Renal pelvis (tissue), 12 donors: ENCODE measurements at places on chromosomes 5 and 9. TPM values are rescaled to one million over a fixed set of nuclear protein-coding genes. Genes with fewer than 3 reads are reported as not detected.

Gene RAB3C
- 3.2 TPM for polyA plus RNA-seq

Gene TSSK1B
- polyA plus RNA-seq, result not detected

Gene SLC34A3
- 11.4 TPM for polyA plus RNA-seq

Gene TYRP1
- polyA plus RNA-seq, result 1.5 TPM

Gene TMEM232
- 6.1 TPM for polyA plus RNA-seq

Gene AMBP
- 2.2 TPM for polyA plus RNA-seq

Gene OSMR
- polyA plus RNA-seq, result 7.4 TPM

Gene FCN2
- 0.77 TPM for polyA plus RNA-seq

Gene NME5
- 25.8 TPM for polyA plus RNA-seq

Gene C5orf52
- not detected for polyA plus RNA-seq

Gene NEUROG1
- not detected for polyA plus RNA-seq

Gene PCDH12
- polyA plus RNA-seq, result 17.8 TPM

Gene DCANP1
- 0.09 TPM for polyA plus RNA-seq

Gene PCDHA10
- 0.39 TPM for polyA plus RNA-seq

Gene PPP3R2
- 0.10 TPM for polyA plus RNA-seq

Gene PROP1
- not detected for polyA plus RNA-seq

Gene MYORG
- polyA plus RNA-seq, result 9.9 TPM

Gene SLCO6A1
- polyA plus RNA-seq, result 0.24 TPM

Gene MAMDC4
- 10.0 TPM for polyA plus RNA-seq

Gene CD72
- polyA plus RNA-seq, result 2.8 TPM

Gene OTP
- polyA plus RNA-seq, result not detected

Gene RLN2
- polyA plus RNA-seq, result 2.7 TPM

Gene GABRA6
- not detected for polyA plus RNA-seq

Gene GPR151
- polyA plus RNA-seq, result not detected

Gene DYNC2I2
- polyA plus RNA-seq, result 78.6 TPM

Gene EPB41L4B
- polyA plus RNA-seq, result 17.3 TPM

Gene CYSRT1
- polyA plus RNA-seq, result 16.3 TPM

Gene SPINK13
- 0.91 TPM for polyA plus RNA-seq

Gene C9
- 0.37 TPM for polyA plus RNA-seq

Gene LCNL1
- 0.18 TPM for polyA plus RNA-seq

Gene BAAT
- 0.42 TPM for polyA plus RNA-seq

Gene RNF180
- 9.7 TPM for polyA plus RNA-seq

Gene PPIP5K2
- 91.6 TPM for polyA plus RNA-seq

Gene HAVCR2
- 12.1 TPM for polyA plus RNA-seq
